ENCODE measurements at places on chromosomes 13 and 19.

GRCh38 chr19:10230173-10230860, 814 bp downstream of the S1PR2 start:
- no peak for DNase-seq

DNA sequence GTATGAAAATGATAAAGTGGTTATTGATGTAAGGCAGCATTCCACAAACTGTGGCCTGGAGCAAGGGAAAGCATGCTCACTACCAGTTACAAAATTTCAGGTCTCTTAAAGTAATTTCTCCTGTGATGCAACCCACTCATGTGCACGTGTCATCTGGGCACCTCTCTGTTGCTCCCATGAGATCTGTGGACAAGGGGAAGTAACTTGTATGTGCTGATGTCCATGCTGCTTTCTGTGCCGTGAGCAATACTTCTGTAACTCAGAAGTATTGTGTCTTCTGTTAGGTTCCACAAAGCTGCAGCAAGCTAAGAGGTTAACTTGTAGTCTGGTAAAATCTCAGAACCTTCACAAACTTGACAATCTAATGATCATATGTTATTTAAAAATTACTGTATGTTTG, 930.0 kb upstream of the SLITRK6 start:
- DNase-seq, result no peak

DNA sequence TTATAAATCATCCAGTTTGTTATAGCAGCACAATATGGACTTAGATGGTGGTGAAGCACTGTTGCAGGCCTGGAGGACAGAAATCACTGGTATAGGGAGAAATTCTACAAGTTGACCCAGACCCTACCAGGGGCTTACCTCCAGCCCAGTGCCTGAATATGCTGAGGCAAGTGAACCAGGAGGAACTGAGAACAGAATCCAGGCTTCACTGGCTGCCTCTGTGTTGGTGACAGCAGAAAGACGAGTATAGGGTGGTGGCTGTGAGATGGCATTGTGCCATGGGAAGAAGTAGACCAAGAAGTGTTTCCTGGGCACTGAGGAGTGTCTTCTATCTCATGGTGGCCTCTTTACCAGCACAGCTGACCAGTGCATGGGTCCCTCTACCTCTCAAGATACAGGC, 15.9 kb upstream of the EID2 start:
- DNase-seq, result no peak

DNA sequence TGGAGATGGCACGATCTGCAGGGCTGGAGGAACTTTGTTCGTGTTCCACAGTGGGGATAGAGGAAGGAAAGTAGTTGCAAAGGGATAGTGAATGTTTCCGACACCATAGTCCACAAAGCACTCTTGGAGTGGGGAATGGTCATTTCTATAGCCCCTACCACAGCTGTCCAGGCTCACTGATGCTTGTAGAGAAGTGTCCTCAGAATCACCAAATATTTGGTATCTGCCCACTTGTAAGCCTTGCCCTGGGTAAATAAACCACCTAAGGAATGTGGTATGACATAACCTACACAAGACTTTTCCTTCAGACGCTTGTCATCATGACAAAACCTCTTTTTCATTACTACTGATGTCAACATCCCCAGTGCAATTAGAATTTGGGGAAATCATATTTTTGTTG, 686.5 kb upstream of the ARGLU1 start:
- no peak for DNase-seq

DNA sequence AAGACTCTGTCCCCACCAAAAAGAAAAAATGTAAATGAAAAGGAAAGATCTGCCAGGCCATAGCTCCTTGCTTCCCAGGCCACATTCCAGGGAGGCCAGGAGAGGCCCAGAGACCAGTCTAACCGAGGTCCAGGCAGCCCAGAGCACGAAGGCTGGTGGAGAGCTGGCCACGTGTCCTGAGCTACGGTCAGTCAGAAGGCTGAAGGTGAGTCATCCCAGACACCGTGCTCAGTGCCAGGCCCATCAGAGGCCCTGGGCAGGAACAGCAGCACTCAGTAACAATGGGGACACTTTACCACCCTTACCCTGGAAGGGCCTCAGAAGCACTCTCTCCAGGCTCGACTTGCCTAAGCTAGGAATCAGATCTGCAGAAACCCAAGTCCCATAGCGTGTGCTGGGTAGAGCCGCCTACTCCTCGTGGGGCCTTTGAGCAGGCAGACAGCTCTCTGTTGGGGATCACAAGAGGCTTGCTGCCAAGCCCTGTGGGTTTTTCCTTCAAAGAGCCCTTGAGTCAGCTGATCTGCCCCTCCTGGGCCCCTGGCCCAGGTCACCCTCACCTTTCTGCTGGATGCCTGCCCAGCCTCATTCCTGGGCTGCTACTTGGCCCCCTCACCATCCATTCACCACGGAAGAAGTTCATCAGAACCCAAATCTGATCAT, 11.6 kb upstream of the DNMT1 start:
- no peak for DNase-seq

DNA sequence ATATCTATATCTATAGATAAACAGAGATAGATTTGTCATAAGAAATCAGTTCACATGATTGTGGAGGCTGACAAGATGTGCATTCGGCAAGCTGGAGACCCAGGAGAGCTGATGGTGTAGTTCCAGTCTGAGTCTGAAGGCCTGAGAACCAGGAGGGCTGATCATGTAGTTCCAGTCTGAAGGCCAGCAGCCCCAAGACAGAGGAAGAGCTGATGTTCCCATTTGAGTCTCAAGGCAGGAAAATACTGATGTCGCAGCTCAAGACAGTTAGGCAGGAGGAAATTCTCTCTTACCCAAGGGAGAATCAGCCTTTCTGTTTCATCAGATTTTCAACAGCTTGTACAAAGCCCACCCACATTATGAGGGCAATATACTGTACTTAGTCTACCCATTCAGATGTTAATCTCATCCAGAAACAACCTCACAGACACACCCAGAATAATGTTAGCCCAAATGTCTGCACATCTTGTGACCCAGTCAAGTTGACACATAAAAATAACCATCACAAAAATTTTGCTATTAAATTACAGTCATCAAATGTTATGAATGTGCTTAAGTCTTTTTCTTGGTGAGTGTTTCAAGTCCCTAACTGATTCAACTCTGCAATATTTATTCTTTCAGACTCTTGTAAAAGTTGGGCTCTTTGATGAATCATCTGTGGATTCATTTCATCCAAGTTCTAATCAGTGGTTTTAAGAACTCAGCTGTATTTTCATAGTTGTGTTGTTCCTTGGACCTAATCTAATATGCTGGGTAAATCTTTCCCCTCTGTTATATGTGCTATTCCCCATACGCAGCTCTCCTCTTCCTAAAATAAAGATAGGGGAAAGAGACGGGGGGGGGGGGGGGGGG, 22.7 kb upstream of the LRCH1 start:
- DNase-seq, result no peak

GRCh38 chr13:105545811-105546210, 989.7 kb downstream of the EFNB2 start:
- no peak for DNase-seq

DNA sequence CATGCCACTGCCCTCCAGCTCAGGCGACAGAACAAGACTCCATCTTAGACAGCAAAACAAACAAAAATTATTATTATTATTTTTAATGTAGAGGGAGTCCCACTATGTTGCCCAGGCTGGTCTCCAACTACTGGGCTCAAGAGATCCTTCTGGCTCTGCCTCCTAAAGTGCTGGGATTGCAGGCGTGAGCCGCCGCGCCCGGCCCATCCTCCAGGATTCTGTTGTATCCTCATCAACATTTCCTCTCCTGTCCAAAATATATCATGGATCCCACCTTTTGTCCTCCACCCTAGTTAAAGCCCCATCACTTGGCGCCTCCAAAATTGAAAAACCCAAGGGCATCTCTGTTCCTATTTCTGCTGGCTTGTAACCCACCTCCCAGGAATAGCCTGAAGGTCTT, 1.2 kb downstream of the ZNF784 start:
- DNase-seq, result no peak

DNA sequence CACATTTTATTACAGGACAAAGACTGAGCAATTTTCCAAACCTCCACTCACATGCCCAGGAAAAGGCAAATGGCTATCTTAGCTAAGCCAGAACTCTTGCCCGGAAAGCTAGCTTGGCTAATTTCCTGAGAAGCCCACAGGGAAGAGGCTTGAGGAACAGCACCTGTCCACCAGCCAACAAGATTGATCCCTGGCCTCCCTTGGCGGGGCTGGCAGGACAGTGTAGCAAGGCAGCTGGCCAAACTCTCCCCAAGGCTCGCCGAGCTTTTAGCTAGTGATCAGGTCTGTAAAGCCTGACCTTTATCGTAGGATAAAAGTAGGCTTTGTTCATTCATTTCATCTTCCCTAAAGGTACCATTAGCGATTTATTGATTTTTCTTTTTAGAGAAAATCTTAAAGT, 101.4 kb downstream of the UQCRFS1 start:
- no peak for DNase-seq
